Fibroblast of gingiva (primary cell): ENCODE measurements at places on chromosomes 1 and 21.
A peak's percentile ranks its signal among the peaks of the same experiment; 100 is the strongest.

DNA sequence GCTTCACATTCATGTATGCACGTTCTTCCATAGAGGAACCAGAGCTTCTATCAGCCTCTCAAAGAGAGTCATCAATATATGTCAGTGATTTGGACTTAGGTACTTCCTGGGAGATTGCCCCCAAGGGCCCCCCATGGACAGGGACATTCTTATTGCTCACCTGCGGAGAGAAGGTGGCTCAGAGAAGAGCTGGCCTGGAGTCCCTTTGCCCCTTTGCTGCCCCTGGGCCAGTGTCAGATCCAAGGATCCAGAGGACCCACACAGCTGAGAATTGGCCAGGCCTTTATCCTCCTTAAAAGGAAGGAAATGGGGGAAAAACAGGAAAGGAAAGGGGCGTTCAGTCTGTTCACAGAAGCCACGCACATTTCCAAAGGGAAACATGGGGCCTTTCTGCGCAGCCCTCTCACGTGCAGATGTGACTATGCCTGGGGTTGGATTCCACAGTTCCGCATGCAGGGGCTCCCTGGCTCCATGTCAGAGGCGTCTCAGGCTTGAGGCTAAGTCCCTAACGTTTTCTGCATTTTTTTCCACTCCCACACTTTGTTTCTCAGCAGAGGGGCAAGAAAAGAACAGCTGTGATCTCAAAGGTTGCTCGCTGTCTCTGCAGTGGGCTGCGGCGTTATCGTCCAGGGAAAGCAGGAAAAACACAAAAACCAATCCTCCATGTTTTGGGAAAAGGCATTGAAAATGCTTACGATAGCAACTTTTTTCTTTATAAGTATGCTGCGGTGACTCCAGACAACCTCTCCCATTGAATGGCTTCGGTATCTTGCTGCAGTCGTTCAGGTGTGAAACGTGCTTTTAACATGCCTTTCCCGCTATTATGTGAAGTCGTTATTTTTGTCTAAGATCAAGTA, 5.9 kb downstream of the C1orf226 start:
- DNase-seq = no peak

DNA sequence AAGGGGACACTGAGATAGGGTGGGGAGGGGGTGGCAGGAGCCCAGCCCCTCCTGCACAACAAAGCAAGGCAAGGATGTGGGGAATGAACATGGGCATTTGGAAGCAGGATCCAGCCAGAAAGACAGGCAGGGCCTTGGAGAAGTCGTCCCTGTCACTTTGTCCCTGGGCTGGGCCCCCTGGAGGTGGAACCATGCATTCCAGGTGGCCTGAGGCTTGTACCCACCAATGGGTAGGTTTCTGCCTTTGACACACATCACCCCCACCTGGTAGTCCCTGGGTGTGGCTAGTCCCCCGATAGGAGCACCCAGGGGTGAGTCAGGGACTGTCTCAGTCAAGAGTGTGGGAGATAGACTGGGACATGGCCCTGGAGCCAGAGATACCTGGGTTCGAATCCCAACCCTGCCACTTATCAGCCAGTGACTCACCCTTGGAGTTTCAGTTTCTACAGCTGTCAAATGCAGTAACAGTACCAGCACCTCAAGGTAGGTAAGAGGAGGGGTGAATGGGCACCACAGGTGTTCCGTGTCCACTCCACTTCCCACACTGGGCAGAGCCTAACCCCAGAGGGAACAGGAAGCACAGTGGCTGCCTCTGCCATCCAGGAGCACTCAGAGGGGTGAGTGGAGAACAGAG, 10.0 kb downstream of the PLA2G2D start:
- DNase-seq = no peak

DNA sequence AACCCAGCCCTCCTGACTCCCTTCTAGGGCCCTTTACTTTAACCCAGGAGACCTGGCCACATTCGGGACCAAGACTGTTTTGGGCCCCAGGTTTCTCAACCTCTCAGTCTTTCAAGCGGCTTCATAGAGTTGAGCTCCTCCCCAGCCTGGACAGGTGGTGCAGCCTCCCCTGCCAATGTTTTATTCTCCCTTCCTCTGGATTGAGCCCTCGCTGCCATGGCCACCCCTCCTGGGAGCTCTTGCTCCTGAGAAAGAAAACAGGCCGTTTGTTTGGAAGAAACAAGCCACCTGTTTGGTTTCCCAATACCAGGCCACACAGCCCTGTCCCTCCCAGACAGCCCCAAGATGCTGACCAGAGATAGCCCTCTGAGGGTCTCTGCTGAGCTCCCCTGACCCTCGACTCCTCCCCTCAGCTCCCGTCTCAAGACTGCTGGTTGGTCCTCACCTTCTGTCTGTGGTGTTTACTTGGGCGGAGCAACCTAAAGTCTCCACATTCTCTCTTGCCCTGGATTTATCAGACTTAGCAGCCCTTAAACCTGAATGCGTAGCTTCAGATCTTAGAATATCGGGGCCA, 3.3 kb downstream of the TMEM51 start:
- no peak for DNase-seq

GRCh38 chr21:21688889-21689288, 690.7 kb downstream of the NCAM2 start:
- peak; percentile 59 for DNase-seq

DNA sequence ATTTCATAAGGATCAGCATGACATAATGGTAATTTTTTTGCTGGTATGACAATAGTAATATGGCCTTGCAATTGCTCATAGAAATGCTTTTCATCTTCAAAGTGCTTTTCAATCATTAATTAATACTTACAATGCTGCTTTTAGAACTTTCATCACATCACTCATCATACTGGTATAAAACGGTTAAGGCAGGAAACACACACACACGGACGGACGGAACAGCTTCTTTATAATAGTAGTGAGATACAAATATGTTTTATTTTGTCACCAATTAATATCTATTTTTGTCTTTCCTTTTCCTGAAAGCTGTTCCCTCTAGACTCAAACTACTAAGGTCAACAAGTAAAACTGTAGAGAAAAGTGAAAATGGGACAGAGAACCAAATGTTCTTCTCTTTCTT, 353.9 kb upstream of the PKN2 start:
- no peak for DNase-seq
